ENCODE measurements at places on chromosomes 1 and 21.

GRCh38 chr1:234997201-234997895 is 131.3 kb downstream of the TOMM20 start:
- ATAC-seq, result peak; percentile 95

DNA sequence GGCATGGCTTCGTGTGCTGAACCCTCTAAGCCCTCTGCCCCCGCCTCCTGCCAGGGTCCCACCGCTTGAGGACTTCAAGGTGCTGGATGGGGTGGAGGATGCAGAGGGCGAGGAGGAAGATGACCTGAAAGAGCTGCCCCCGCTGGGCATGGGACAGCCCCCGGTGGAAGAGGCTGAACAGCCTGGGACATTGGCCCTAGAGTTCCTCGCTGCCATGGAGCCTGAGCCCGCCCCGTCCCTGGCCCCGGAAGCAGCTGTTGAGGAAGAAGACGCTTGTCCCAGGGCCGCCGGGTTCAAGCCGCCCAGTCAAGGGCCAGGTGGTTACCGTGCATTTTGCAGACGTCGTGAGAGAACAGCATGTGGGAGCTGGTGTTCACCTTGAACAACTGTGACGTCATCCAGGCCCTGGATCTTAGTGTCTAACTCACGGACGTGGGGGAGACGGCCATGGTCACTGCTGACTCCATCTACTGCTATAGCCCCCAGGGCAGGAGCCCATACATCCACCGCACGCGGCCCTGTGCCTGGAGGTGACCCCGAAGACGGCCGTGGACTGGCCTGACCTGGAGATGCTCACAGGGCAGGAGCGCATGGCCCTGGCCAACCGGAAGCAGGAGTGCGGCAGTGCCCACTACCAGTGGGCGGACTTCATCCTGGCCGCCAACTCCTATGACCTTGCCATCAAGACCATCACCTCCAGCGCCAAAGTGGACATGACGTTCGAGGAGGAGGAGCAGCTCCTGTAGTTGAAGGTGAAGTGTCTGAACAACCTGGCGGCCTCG is 90.1 kb downstream of the PPP1R12B start:
- ATAC-seq, result no peak

DNA sequence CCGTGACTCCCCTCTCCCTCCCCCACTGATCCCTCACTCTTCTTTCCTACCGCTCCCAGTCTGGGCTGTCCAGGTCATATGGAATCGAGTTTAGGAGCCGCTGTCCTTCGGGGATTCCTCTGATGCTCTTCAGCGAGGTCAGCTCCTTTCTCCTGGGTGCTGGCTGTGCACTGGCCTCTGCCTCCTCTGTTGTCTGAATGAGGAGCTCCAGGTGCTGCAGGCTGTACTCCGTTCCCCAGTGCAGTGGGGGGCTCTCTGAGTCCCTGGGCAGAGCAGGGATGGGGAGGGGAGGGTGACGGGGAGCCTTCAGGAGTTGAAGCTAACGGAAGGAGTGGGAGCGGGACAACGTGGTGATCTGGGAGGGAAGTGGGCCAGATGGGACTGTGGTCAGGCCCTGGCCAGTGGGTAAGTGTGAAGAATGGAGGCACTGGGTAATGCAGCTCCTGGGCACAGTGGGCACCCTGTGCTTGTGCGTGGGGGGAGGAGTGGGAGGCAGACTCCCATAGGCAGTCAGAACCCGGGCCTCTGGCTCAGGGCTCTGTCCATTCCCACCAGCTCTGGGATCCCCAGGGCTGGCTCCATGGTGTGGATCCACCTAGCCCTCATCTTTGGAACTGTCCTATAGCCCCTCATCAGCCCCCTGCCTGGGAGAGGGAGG is 59.5 kb upstream of the TLR5 start:
- no peak for ATAC-seq

DNA sequence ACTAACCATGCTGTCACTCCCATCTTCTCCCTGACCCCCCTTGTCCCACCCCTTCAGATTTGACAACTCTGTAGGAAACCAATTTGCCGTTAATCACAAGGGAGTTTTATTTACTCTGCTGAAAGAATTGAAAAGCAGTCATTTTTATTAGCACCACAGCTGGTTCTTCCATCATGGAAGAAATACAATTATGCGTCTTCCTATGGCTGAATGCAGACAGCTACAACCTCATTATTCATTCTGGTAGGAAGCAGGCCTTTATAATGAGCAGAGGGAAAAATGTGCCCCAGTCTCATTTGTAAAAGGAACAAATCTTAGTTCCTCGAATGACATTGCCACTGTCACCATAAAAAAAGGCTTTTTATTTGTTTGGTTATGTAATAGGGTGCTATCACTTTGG is 35.2 kb downstream of the JUN start:
- no peak for ATAC-seq

GRCh38 chr1:179295164-179295755 is 1.7 kb downstream of the SOAT1 start:
- no peak for ATAC-seq

DNA sequence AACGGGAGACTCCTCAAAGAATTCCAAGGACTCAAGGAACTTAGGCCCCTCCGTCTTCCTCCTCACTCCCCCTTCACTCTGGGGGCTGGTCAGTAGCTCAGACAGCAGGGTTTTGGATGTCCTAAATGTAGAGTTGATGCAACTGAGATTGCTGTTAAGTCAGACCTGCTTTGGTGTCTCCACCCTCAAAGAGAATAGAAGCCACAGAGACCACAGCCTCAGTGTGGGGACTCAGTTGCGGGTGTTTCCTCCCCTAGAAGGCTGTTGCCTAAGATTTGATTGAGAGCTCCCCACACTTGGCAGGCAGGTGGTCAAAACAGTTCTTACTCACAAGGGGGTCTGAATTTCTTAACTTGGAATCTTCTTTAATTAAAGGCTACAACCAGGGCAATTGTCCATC is 7.6 kb downstream of the MAN1C1 start:
- no peak for ATAC-seq

DNA sequence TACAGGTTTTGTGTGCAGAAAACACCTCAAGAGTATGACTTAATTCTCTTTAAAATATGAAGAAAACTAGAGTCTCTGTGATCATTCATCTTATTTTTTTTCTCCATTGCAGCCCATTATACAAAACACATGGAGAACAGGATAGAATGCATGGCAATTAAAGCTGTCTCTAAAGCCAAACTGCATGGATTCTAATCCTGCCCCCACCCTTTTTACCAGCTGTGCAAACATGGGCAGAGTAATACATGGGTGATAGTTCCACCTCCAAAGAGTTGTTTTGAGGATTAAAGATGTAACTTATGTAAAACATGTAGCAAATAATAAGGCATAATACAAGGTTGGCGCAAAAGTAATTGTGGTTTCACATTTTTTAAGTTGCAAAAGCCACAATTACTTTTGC is 114.4 kb downstream of the CLEC20A start:
- no peak for ATAC-seq

DNA sequence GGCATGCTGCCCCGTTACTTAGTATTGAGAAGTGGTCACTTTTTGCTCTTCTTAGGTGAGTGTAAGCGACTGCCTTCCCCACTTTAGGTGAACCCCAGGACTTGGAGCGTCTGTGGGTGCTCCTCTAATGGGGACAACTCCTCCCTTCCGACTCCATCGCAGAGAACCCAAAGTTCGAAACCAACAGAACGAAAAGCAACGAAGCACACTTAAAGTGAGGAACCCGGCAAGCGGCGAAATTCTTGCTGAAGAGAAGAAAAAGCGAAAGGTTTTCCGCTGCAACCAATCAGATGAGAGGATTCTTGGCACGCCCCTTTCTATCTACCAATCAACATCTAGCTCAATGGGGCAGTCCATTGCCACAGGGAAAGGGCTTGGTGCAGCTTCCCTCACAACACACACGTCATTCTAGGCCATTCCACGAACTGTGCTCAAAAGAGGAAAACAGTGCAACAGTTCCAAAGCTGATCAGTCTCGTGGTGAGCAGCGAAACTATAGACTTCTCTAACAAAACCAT is 709 bp upstream of the SUCO start:
- peak; percentile 90 for ATAC-seq

DNA sequence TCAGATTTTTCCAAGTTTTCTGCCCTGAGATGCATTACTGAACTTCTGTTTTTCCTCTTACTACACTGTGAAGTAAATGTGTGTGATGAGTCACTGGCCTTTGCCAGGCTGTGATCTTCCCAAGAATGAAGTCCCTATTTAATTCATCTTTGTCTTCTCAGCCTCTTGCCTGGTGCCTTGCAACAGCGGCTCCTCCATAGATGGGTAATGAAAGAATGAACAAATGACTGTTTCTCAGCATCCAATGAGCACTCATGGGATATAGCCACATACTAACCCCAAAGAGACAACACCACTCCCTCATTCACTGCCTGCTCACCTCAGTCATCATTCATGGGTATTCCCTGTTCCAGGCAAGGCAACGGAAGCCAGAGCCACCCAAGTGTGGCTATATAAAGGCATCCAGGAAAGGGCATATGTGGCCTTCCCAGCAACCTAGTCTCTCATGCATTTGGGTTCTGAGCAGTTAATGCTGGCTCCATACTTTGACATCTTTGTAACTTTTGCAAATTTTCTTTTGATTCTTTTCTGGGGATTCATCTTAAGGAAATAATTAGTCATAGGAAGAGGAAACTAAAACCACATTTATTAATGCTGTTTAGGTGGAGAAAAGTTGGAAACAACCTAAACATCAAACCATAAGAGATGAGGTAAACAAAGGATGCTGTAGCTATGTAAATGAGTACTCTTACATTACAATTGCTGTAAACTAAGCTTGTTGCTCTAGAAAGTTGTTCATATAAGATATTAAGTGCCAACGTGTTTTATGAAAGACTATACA is 71.9 kb downstream of the HIVEP3 start:
- no peak for ATAC-seq

GRCh38 chr1:169495916-169496315 is 10.2 kb upstream of the SLC19A2 start:
- no peak for ATAC-seq

DNA sequence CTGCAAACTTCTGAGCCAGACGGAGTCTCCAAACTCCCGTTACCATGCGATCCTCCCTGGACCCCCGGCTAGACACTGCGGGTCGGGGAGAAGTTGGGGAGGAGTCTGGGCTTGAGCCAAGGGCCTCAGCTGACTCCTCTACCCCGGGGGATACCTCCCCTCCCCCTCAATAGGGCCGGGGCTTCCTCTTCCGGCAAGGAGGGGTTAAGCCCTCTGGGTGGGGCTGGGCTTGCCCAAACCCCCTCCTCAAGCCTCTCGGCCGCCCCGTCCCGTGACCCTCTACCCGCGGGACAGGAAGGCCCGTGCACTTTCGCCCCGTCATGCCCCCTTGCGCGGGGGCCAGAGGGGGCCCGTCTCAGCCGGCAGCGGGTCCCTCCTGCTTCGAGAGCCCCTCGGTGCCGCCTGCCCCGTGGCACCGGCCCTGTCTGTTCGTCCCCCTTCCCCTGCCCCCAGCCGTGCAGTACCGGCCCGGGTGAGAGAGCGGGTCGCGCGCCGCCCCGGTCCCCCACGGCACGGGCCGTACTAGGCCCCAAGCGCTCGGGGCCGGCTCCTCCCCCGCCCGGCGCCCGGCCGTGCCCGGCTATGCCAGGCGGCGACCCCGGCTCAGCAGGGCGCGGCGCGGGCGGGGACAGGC is 652 bp downstream of the ARL8A start:
- ATAC-seq, result peak; percentile 76

DNA sequence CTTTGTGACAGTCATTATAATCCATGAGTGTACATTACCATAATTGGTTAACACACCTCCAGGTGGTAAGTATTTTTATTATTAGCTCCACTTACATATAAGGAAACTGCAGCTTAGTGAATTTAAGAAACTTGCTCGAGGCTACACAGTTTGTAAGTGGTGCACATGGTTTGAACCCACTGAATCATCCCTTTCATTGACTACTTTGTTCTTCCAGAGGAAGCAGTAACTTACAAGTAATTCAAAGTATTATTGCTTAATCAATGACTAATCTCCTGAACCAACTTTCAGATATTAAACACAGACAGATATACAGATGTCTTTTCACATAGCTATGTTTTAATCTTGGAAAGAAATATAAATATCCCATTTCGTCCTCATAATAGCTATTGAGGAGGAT is 18.7 kb upstream of the CLDN8 start:
- ATAC-seq, result no peak

GRCh38 chr21:34818662-34819158 is 149.9 kb downstream of the CLIC6 start:
- no peak for ATAC-seq

GRCh38 chr1:67377253-67377652 is 52.9 kb downstream of the SERBP1 start:
- ATAC-seq, result no peak

DNA sequence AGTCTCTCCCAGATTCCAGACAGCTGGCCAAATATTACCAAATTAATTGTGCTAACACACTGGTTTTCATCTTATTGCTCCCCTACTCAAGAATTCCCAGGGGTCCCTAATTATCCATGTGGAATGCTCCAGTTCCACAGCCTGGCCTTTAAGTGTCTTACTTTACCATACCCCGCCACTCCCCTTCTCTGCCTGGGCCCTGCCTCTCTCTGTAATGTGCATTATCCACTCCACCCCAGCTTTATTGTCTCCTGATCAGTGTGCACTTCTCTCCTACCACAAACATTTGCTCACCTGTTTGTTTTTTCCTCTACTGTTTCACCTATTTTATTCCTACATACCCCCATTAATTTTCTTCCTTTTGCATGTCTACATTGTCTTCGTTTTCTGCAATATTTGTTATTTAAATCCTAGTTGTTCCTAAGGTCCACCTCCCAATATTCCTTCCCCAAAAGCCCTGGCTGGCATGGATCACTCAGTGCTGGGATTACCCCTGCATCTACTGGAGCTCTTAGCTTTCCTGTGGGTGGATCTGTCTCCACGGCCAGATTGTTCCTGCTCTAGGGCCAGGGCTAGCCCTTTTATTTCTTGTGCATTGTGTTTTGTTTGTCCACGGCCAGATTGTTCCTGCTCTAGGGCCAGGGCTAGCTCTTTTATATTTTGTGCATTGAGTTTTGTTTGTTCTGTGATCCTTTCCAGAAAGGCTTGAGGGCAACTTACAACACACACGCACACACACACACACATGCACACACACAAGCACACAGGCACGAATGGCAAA is 33.4 kb upstream of the ATP1B1 start:
- no peak for ATAC-seq

DNA sequence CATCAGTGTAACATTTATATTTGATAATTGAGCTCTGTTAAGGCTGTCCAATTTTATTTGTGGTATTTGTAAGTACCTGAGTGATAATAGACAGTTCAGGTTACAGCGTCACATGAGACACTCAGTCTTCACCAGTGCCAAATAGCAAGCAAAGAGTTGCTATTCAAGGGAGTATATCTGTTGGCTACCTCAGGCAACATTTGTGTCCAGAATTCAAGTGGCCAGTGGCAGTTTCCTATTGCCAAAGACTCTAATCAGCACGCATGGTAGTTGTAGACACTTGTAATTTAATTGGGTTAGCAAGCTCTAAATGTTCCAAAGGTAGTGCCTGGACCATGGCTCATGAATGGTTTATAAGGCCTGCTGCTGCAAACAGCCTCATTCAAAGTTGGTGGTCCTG is 1524.3 kb upstream of the B3GALT2 start:
- ATAC-seq, result no peak

GRCh38 chr21:20511216-20511880 is 486.9 kb upstream of the NCAM2 start:
- no peak for ATAC-seq

DNA sequence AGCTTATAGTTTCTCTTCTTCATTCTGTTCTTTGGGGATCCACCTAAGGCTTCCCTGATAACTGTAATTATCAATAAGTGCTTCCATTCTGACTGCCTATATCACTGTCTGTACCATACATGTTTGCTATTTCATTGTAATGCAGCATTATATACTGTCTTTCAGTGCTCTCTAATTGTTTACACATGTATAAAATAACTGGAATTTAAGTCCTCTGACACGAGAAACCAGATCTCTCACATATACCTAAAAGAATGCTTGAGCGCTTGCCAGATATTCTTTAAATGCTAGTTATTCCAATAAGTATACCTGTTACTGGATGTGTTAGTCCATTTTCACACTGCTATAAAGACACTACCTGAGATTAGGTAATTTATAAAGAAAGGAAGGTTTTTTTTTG is 34.7 kb downstream of the CELF3 start:
- no peak for ATAC-seq
